Stimulated activated CD4-positive, alpha-beta T cell treated with anti-CD3 and anti-CD28 coated beads, TNF-alpha, amount 100 ng/mL, for 48 hours (primary cell): ENCODE measurements at places on chromosomes 5 and 9.
A peak's percentile ranks its signal among the peaks of the same experiment; 100 is the strongest.

DNA sequence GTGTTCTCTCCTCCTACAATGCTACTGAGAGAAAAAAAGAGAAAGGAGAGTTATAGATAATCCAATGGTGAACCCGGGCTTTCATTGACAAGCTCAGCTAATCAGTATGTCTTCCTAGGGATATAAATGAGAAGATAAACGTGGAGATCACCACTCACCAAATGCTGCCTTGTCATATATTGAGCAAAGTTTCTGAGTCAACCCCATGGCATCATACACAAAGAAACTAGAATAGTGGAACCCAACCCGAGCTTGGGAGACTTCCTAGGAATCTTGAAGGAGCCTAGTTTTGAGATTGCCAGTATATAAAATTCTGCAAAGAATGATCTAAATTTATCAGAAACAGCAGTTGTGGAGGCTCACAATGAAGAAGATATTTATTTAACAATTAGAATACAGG lies 47.8 kb downstream of the PTPN3 start:
- no peak for DNase-seq

DNA sequence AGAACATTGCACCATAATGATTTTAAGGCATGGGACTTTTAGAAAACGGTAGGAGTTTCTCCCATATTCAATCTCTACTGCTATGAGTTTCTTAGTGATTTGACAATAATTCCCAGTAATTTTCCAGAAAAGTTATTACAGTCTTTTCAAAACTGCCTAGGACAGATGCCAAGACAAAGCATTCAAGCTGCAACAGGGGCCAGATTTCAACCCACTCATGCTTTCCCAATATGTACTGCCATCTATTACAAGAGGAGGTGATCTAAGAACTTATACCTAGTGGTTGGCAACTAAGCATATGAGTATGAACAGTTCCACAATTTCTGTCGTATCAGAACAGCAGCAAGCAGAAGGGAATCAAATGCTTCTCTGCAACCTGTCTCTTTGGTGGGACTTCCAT lies 95.1 kb upstream of the TMED7 start:
- no peak for DNase-seq

- no peak for DNase-seq
These were observed 9.1 kb upstream of the OLFM1 start for GRCh38 chr9:135078361-135078821.

GRCh38 chr5:78001197-78001596 lies 225.1 kb upstream of the TBCA start:
- no peak for DNase-seq

GRCh38 chr9:87063871-87064270 lies 116.6 kb upstream of the GAS1 start:
- no peak for DNase-seq

DNA sequence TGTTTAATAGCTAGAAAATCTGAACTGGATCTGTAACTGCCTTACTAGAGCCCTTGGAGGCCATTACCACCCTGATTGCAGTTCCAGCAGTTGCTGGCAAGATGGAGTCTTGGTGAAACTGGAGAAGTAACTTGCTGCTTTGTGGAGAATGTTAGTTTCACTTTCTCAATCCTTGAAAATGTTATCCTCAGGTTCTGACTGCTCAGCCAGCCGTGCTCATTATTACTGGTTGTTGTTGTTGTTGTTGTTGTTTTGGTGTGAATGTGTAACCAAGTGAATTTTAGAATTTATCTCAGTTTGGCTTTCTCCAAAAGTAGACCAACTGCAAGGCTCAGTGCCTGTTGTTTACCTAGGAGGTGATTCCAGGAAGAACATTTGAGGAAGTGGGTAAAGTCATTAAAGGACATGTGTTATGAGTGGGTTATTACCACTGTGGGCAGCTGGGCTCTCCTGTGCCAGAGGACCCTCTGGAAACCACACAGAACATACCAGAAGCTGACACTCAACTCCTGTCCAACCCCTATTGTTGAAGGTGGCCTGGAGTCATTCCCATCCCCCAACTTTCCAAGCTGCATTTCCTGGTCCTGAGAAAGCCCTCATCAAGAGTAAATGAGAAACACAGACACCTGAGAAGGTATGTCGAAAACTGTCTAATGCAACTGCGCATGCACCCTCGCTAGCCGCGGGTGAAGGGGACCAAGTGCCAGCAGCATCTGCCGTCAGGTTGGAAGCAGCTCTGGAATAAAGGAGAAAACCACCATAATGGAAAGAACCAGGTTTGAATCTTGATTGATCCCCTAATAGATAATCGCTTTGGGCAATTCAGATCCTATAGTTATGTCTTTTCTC lies 111.6 kb downstream of the CMYA5 start:
- no peak for DNase-seq

GRCh38 chr5:150022158-150022531 lies 21.6 kb downstream of the HMGXB3 start:
- no peak for DNase-seq

- DNase-seq, result no peak
These were observed 98.9 kb upstream of the SPATA31D4 start for GRCh38 chr9:81829195-81829882.

DNA sequence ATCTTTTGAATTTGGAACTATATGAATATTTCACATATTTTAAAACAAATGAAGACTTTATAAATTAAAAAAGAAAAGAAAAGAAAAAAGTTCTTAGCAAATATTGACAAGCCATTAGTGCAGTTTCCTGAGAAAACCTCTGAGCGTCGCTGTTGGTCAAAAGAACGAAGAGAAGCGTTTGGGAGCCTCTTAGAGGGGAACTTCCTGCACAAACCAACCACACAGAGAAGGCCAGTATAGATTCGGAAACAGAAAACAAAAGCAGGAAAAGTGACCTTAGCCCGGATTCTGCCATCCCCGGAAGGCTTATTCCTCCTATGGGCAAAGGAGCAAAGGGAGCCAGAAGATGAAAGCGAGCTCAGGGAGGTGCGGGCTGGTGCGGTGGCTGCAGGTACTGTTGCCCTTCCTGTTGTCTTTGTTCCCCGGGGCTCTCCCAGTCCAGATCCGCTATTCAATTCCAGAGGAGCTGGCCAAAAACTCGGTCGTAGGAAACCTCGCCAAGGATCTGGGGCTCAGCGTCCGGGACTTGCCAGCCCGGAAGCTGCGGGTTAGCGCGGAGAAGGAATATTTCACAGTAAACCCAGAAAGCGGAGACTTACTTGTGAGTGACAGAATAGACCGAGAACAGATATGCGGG lies at the start of gene PCDHGB2:
Gene PCDHGB2, plus strand, starts transcription at position 205 of the 637 bp plus-strand sequence. Its CDS starts 142 bp downstream, at position 347.
- no peak for DNase-seq

GRCh38 chr9:114238891-114239875 lies 83.7 kb upstream of the ORM1 start:
- no peak for DNase-seq

- no peak for DNase-seq
These were observed 84.0 kb downstream of the MARCHF11 start for GRCh38 chr5:16095612-16096011.

DNA sequence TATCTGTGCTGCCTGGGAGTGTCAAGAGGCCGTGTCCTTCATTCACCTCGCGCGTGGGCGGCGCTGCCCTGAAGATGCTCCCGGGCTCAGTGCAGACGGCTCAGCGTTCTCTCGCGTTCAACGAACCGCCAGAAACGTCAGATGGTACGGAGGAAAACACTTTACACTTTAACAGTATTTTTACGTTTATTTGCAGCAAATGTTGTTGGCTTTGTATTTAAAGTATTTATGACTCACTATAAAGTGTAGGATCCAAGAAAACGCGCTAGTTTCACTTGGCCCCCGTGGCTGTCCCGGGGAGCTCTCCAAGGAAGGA lies 544 bp upstream of the ERCC6L2 start:
- peak; percentile 65 for DNase-seq

DNA sequence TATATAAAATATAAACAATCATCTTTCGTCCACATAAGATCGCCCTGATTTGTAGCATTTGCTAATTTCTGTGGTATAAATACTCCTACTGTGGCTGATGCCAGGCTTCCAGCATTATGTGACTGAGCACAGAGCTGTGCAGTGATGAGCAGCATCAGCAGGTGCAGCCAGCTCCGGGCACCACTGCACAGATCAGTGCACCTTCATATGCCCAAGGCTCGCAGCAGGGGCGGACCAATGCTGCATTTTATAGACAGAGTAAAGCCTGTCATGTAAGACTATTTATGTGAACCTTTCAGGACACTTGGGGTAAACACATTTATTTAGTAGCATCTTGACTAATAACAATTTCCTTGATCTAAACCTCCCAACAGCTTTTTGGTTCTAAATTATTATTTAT lies 53.1 kb downstream of the LMNB1 start:
- no peak for DNase-seq

- no peak for DNase-seq
These were observed 283.6 kb upstream of the NMUR2 start for GRCh38 chr5:152688561-152689249.

- DNase-seq, result no peak
These were observed 25.6 kb downstream of the RASGRF2 start for GRCh38 chr5:80985600-80986228.

DNA sequence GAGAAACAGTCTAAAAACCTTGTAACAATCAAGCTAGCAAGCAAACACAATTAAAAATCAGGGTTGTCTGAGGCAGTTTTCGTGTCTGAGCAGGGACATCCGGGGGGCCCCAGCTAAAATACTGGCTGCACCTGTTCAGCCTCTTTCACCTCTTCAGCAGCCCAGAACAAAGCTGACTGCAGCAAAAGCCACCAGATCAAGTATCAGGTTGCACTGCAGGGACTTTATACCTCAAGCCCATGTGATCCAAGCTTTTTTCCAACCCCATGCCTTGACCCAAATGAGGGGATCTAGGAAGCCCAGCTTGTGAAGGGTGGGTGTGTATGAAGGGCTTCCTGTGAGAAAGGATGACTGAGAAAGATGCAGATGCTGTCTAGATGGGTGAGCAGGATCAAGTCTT lies 133.4 kb downstream of the SEMA6A start:
- no peak for DNase-seq

DNA sequence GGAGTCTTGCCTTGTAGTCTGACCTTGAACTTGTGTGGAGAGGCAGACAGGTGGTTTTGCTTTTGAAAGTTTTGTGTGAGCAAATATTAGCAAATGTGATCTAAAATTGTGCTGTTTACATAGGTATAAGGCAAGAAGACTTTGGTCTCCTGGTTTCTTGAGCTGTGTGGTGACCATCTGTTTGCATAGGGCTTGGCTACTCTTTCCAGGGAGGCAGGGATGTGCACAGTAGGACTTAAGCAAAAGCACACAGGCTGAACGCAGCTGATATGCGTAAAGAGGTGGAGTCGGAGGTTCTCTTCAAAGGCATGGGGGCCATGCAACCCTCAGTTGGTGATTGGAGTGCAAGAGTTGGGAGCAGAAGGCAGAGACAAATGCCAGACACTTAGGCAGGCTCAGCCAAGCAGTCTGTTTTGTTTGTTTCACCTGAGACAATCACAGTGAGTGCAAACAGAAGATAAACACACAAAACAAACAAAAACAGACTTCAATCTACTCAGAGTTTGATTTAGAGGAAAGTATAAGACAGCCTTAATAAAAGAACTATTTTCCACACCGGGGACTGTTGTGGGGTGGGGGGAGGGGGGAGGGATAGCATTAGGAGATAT lies 744.2 kb downstream of the MTRR start:
- no peak for DNase-seq

DNA sequence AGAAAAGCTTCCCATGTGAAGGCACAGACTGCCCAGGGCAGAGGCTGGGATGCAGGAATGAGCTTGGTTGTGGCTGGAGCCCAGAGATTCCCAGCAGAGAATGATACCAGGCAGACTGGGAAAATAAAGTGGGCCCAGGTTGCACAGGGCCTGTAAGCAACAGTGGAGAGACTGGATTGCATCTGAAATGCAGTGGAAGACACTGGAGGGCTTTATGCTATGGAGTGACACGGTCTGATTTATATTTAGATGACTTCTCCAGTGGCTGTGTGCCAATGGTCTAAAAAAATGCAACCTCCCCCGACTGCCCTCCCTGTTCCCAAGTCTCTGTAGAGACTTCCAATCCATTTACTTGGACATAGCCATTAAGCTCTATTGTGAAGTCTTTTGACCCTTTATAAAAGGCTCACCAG lies 951.1 kb upstream of the DMAC1 start:
- no peak for DNase-seq

GRCh38 chr9:88957526-88957925 lies 33.7 kb upstream of the S1PR3 start:
- DNase-seq, result no peak

DNA sequence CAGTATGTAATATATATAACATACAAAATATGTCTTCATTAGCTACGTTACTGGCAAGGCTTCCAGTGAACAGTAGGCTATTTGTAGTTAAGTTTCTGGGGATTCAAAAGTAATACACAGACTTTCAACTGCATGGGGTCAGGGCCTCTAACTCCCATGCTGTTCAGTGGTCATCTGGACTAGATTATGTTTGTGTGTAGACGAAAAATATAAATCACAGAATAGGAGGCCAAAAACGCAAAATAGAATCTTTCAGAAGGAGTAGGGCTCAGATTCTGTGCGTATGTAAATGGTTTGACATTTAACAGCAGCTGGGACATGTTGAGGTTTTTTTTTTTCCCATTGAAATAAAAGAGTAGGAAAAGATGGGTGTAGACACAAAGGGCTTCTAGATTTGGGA lies 1048.7 kb upstream of the WWC1 start:
- DNase-seq, result no peak

DNA sequence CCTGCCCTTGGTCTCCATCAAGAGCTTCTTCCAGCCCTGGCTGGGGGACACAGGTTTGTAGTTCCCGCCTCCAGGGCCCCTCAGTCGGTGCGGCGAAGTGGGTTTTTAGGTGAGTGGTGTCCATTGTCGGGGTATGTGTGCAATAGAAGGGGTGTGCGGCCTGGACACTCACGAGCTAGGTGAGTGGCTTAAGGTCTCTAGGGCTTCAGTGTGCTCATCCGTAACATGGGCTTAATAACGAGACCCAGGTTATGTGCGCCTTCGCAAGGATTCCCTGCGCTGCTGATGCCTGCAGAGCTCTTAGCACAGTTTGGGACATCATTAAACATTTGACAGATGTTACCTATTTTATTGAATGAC lies 656 bp downstream of the CEP78 start:
- no peak for DNase-seq
